Stimulated activated CD8-positive, alpha-beta memory T cell treated with anti-CD3 and anti-CD28 coated beads, Interleukin-7, amount 100 ng/mL, for 48 hours (primary cell): ENCODE measurements at places on chromosomes 6 and 20.

DNA sequence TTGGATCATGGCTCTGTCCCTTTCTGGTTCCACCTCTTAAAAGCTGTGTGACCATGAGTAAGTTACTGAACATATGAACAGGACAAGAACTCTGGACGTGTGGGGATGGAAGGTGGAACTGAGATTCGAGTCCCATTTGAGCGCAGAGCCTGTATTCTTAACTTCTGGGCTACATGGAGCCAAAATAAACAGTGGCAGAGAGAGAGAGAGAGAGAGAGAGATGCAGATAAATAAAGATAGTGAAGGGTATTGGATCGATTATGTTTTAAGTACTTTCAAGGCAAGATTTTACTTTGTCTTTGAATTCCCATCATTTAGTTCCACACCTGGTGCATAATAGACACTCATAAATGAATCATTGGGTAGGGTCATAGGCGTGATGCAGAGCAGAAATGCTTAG, 39.7 kb downstream of the SLC35D3 start:
- DNase-seq, result no peak

DNA sequence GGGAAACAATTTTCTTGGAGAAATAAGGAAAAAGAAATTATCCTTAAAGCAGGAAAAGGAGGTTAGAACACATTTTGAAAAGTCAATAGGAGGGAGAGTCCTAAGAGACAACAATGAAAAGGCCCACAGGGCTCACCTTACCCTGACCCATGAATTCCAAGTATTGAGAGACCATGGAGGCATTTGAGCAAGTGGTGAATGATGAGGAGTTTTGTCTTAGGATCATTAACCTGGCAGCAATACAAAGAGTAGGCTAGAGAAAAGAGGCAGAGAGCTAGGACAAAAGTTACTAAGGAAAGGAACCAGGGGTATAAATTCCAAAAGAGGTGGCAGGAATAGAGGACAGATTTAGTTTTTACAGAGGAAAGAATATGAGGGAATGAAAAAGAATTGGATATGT, 44.7 kb downstream of the PACRG start:
- no peak for DNase-seq

- DNase-seq, result no peak
Measured at GRCh38 chr6:168837254-168838036, 396.5 kb downstream of the SMOC2 start.

DNA sequence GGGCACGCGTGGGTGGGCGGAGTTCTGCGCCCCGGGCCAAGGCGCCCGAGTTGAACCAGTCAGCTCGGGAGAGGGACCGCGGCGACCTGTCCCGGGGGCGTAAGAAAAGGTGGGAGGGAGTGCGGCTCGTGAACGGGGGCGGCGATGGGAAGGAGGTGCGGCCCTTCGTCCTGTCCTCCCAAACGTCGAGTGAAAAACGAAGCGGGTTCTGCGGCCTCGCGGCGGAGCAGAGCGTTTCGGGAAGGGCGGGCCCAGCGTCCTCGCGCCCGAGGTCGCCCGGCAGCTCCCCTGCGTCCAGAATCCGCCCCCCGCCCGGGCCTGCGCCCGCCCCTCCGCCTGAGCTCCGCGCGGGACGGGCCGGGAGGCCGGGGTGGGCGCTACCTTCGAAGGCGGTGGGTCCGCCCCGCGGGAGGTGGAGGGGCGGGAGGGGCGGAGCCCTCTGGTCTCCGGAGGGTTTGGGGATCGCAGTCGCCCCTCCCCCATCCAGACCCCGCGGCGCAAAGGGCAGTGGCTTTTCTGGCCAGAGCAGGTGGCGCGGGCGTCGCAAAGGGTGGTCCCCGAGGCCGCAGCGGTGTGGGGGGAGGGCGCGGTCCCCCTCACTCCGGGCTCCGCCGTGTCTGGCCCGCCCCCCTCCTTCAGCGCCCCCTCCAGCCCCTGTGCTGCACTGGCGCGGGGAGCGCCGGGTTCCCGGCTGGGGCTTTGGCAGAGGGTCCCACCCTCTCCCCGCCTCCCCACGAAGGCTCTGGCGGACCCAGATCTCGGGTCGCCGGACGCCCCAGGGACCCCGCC, 838 bp downstream of the STMN3 start:
- DNase-seq, result no peak

DNA sequence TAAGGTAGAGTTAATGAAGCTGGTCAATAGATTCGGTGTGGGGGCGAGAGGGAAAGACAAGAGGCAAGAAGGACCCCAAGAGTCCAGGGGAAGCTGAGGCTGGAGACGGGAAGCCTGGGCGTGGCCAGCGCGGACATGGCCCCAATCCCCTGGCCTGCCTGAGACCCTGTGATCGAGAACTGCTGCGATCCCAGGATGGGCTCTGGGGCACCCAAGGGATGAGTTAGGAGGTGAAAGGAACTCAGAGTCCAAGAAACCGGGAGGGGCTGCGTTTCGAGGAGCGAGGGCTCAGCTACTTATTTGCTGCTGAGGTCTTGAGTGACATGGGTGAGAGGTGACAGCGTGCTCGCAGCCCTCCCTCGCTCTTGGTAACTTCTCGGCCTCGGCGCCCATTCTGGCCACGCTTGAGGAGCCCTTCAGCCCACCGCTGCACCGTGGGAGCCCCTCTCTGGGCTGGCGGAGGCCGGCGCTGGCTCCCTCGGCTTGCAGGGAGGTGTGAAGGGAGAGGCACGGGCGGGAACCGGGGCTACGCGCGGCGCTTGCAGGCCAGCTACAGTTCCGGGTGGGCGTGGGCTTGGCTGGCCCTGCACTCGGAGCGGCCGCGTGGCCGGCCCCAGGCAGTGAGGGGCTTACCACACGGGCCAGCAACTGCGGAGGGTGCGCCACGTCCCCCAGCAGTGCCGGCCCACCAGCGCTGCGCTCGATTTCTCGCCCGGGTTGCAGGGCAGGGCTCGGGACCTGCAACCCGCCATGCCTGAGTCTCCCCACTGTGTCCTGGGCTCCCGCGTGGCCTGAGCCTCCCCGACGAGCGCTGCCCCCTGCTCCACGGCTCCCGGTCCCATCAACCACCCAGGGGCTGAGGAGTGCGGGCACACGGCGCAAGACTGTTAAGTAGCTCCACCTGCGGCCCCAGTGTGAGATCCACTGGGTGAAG, 58.2 kb downstream of the IRF4 start:
- DNase-seq, result no peak

- no peak for DNase-seq
Measured at GRCh38 chr6:130836055-130836640, 8.9 kb downstream of the SMLR1 start.

GRCh38 chr6:153947808-153948447, 91.1 kb upstream of the OPRM1 start:
- no peak for DNase-seq

- DNase-seq, result peak; percentile 9
Measured at GRCh38 chr20:5316188-5317158, at the start of gene PROKR2. Gene PROKR2, minus strand, starts transcription at chr20:5316954. Its CDS starts 2,585 bp downstream, at chr20:5314369.

- DNase-seq, result no peak
Measured at GRCh38 chr20:18665135-18665534, 77.3 kb downstream of the DTD1 start.

- peak; percentile 3 for DNase-seq
Measured at GRCh38 chr20:13639150-13639497, 392 bp upstream of the TASP1 start.

GRCh38 chr20:14062786-14063185, 67.5 kb downstream of the MACROD2 start:
- no peak for DNase-seq

GRCh38 chr6:117195728-117196127, 69.6 kb upstream of the VGLL2 start:
- no peak for DNase-seq

DNA sequence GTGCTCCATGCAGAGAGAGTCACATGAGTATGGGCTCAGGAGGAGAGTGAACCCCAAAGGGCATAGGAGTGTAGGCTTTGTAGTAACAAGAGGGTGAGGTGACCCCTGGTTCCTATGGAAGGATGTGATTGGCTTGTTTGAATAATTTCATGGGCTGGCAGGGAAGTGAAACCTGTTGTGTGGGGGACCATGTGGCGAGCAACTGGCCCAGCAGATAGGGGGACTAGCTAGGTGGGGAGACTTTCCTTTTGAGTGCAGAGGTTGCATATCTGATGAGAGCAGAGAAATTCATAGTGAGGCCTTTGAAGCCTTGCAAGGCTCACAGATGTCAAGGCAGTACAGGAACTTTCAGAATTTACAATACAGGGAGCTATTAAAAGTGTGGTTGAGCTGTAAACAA, 247.9 kb upstream of the SLC35B3 start:
- DNase-seq, result no peak

DNA sequence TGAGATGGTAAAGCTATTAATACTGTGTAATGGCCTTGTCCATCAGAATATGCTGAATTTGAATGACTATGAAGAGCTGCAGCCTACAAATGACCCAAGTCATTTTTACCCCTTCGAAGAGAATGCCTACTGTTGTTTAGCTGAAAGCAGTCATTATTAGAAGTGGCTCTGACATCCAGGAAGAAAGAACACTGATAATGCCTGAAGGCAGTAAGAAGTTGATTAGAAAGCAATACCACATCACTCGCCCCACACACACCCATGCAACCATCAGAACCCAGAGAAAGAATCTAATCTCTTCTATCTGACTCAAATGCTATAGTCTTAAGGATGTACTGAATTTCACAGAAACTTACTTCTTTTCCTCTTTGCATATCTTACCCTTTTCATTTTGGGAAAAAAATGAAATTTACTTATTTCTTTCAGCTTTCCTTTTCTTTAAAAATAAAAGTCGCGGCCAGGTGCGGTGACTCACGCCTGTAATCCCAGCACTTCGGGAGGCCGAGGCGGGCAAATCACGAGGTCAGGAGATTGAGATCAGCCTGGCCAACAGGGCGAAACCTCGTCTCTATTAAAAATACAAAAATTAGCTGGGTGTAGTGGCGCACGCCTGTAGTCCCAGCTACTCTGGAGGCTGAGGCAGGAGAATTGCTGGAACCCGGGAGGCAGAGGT, 61.0 kb downstream of the ARHGAP18 start:
- no peak for DNase-seq

- DNase-seq, result no peak
Measured at GRCh38 chr6:74939721-74940620, 265.9 kb downstream of the COL12A1 start.

GRCh38 chr6:134278000-134278399, 39.9 kb downstream of the SGK1 start:
- DNase-seq, result no peak

DNA sequence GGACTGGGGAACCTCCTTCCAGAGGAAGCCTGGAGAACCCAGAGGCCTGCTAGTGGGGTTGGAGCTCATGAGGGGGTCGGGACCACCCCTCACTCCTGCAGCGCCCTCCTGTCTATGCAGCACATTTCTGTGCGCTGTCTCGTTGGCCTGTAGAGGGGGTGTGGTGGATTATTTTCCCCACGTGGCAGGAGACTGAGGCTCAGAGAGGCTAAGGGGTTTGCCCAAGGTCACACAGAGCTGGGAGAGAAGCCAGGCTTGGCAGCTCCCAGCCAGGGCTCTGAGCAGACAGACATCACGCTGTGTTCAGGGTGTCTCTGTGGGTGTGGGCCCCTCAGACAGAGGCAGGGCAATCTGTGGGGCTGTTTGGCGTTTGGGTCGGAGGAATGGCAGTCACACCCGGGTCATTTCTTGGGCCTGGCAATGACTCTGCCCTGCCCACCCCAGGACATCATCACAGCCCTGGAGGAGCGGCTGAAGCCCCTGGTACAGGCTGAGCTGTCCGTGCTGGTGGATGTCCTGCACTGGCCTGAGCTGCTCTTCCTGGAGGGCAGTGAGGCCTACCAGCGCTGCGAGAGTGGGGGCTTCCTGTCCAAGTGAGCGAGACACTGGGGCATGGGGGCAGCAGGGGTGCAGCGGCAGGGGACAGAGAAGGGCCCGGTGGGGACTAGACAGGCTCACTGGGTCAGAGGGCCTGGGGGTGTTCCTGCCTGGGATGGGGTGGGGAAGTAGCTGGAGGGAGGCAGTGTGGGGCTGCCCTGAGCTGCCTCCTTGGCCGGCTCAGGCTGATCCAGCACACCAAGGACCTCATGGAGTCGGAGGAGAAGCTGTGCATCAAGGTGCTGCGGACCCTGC, 27.7 kb downstream of the UQCC2 start:
- no peak for DNase-seq

DNA sequence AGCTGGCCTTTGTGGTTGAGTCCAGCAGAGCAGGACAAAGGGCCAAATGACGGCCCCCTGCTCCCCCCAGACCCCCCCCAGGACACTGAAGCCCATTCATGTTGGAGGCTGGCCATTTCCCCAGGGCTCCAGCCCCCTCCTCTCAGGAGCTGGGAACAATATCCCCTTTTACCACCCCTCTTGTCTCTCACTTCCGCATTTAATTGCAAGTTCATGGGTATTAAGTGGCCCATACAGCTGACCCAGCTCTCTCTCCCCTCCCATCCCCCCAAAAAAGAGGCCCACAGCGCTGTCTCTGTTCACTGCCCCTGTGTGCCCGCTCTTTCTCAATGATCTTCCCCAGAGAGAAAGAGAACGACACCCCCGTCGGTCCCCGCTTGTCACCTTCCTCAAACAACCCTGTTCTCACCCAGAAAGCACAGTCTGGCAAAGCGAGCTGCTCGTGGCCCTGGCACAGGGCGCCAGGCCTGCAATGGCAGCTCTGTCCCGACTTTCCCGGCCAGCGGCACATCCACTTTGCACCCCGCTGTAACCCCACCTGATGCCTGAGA, 30.4 kb downstream of the PREX1 start:
- no peak for DNase-seq

GRCh38 chr6:97462031-97462430, 179.0 kb upstream of the MMS22L start:
- DNase-seq, result no peak
